Type B pancreatic cell (in vitro differentiated cells): ENCODE measurements at places on chromosomes 2 and 18.

DNA sequence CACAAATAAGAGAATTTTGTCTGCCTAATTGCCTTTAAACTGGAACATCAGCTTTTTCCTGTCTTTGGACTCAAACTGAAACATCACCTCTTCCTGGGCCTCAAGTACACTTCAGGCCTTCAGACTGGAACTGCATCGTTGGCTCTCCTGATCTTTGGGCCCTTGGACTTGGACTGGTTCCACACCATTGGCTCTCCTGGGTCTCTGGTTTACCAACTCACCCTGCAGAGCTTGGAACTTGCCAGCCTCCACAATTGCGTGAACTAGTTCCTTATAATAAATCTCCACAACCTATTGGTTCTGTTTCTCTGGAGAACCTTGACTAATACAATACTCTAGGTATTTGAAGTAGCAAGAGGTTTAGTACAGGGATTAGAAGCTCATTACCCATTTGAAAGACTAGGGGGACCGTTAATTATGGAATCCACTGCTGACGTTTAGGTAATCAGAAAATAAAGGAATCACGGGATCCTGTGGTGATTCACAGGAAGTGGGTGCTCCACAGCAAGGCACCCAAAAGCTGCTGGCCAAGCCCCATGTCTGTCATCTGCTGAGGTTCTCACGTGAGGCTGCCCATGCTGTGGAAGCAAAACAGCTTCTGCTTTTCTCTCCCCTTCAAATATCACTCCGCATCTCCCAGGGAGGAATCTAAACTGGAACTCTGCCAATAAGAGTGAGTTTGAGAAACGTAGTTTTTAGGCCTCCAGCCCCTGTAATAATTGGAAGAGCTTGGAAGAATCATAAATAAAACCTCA is 20.0 kb upstream of the SGPP2 start:
- H3K27ac ChIP-seq = no peak overlapping the region
- no peaks in the 10 kb centered on the region for H3K27me3 ChIP-seq
- H3K4me1 ChIP-seq = no peaks in the 10 kb centered on the region
- no peak overlapping the region for H3K4me3 ChIP-seq
- DNase-seq = no peak

DNA sequence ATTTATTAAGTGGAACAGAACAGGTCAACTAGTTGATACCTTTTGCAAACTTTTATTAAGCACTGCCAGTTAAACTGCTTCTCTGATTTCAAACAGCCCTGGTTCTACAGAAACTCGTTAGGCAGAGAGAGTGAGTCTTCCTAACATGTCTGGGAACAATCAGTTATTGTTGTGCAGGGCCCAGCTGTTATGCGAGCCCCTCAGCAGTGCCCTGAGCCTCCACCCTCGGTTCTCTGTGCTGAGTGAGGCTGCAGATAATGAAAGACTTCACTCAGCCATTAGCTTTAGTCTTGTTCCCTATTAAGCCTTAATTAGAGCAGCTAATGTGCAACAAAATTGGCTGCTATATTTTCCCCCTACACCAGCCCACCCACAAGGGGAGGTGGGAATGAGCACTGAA is 39.6 kb downstream of the KCTD18 start:
- H3K27me3 ChIP-seq = no peaks in the 10 kb centered on the region
- peaks cover 35% of the 10 kb centered on the region for H3K4me1 ChIP-seq
- H3K4me3 ChIP-seq = no peak overlapping the region
- H3K36me3 ChIP-seq = peaks cover 53% of the 10 kb centered on the region

GRCh38 chr2:142918624-142919023 is 41.2 kb downstream of the KYNU start:
- H3K27ac ChIP-seq = no peak overlapping the region
- no peaks in the 10 kb centered on the region for H3K36me3 ChIP-seq
- DNase-seq = no peak
- H3K4me3 ChIP-seq = no peak overlapping the region
- no peaks in the 10 kb centered on the region for H3K27me3 ChIP-seq

DNA sequence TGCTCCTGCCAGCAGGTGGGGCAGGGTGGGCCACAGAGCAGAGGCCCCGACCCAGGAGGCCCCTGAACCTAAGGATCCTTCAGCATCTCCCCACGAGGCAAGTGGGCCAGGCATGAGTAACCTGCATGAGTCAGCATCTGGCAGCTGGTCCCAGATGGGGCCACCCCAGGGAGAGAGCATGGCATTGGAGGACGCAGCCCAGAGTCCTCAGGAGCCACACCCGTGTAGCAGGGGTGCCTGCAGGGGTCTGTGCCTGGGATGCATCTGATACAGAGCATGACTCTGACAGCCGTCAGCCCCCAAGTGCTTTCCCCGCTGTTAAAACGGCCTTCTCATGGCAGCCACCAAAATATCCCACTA is 185.6 kb upstream of the SALL3 start:
- H3K27ac ChIP-seq = no peak overlapping the region
- DNase-seq = no peak
- no peaks in the 10 kb centered on the region for H3K4me1 ChIP-seq
- H3K27me3 ChIP-seq = peaks cover 4% of the 10 kb centered on the region
- no peak overlapping the region for H3K4me3 ChIP-seq

GRCh38 chr18:57029761-57030160 is 117.1 kb upstream of the BOD1L2 start:
- no peaks in the 10 kb centered on the region for H3K36me3 ChIP-seq
- H3K4me3 ChIP-seq = no peak overlapping the region

GRCh38 chr2:36670881-36671595 is 25.5 kb upstream of the VIT start:
- H3K36me3 ChIP-seq = no peaks in the 10 kb centered on the region
- H3K27ac ChIP-seq = no peak overlapping the region
- H3K4me1 ChIP-seq = peaks cover 5% of the 10 kb centered on the region
